ENCODE measurements at places on chromosomes 2 and 18.

- no peak for DNase-seq
These were observed 319.1 kb downstream of the AGPS start for GRCh38 chr2:177711483-177712265.

GRCh38 chr2:174694920-174695319 is 69.4 kb downstream of the CHRNA1 start:
- no peak for DNase-seq

- DNase-seq: no peak
These were observed 211.8 kb downstream of the SLC8A1 start for GRCh38 chr2:40240070-40240469.

DNA sequence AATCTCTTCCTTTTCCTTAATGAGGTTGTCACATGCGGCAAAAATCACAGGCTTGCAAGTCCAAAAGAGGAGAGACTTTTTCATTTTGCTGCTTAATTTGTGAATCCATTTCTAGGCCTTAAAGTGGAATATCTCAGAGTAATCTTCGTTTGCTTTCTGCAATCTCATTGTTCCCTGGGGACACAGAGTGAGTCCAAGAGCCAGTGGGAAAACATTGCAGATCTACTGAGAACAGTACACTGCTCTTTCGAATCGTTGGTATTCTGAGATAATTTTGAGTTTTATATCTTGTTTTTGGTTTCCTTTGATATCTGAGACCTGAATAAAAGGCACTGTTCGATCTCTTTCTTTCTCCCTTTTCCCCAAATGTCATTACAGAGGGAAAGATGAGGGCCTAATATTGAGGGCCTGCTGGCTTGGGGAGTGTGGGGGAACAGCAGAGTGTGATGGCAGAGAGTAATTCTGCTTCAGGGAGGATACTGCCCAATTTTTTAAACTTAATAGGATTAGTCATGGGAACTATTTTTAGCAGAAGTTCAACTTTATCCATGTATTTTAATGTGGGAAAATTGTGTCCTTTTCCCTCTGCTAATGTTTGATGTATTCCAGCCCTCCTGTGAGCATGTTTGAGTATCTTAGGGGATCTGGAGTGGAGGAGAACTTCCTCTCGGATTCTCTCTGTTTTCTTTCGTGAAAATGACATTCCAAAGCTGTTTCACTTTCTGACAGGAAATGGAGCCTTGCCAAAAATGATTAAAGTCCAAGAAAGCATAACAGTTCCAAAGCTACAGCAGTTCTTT is 418.2 kb upstream of the ZEB2 start:
- no peak for DNase-seq

DNA sequence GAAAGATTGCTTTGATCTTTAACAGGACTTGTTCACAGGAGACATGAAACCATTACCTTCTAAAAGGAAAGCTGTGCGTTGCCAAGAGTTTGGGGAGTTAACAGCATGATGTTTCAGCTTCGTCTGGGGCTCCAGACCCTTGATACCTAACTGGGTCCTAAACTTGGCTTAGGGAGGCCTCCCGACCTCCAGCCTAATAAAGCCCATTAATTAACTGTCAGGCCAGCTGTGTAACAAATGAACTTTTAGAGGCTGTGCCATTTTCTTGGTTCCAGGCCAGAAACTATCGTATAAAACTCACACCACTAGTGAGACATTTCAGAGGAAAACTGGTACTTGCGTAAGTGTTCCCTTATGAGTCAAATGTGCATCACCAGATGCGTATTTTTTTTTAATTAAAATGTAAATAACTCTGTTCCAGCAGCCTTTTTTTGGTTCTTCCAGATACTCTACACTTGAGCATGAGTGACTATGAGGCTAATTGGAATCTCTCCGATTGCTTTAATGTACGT is 236.5 kb downstream of the BCL2 start:
- no peak for DNase-seq

DNA sequence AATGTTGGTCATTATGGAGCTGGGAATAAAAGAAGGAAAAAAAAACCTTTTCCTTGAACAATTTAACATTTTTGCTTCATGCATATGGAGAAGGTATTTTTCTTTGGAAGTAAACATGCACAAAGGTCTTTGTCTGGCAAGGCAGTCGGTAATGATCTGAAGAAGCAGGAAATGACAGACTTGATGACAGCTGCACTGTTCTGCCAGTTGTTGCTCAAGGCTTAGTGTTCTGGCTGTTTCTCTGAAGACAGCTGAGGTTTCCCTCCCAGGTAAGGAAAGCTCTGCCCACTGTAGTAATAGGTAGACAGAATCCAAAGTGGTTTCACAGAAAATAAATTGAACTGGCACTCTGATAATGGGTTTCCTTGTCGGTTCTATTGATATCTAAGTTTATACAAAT is 308.4 kb upstream of the GCFC2 start:
- no peak for DNase-seq

DNA sequence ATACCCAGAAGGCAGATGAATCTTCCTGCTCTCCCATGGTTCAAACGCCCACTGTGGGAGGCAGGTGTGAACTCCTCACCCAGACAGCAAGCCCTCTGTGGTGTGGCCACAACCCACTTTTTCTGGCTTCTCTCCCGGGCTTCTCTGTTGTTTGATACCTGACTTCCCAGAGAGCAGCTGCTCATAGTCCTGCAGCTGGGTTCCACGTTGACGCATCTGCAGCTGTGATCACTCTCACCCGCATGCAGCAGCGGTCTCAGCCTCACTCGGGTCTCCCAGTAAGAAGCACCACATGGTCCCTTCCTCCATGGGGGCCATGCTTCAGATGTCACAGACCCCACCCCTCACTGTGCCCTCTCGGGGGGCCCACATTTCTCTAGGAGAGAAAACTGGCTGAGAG is 3.5 kb downstream of the ASPRV1 start:
- no peak for DNase-seq

DNA sequence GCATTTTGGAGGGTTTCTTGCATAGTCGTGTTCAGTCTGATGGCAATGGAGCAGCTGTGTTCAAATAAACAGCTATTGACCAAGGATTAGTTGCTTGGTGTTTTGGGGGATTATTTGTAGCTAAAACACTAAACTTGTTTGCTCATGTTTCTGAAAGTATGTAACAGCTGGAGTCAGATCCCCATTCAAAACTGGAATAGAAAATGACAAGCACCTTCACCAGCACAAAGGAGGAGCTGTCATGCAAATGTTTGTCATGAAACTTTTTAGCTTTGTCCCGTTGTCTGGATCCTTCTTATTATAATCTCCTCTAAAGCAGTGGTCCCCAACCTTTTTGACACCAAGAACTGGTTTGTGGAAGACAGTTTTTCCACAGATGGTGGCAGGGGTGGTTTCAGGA is 96.9 kb upstream of the ZNF236 start:
- no peak for DNase-seq

DNA sequence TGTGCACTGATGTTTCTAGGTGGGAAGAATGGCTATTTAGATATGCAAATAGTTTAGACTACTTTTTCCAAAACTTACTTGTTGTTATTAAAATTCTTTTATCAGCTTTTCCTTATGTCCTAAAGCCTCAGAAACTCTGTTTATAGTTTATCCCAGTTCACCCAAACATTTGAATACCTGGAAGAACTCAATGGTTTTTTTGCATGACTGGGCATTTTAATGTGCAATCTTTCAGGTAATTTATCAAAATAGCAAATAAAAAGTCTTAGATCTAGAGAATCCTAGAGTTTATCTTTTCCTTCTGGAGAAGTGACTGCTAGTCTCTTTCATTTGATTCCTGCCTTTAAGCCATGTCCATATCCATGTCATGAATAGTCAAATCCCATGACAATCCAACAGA is 9.6 kb upstream of the ADAM23 start:
- DNase-seq: no peak

- DNase-seq: no peak
These were observed 12.4 kb downstream of the HS6ST1 start for GRCh38 chr2:128306081-128306930.

- DNase-seq: no peak
These were observed 83.6 kb downstream of the ASXL2 start for GRCh38 chr2:25794544-25795276.

DNA sequence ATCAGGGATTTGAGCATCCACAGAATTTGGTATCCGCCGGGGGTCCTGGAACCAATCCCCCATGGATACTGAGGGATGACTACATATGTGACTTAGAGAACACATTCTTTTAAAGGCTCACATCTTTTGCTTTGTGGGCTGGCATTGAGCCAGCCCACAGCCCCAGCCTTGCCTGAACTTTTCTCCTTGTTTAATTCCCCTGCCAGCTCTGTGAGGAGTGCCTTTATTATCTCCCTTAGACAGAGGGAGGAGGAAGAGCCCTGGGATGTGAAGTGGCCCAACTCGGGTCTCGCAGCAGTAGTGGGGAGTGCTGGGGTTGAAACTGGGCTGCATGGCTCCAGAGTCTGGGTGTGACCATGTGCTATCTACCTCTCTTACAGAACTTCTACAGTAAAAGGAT is 7.6 kb downstream of the TTC39C start:
- no peak for DNase-seq

GRCh38 chr2:151904807-151905206 is 76.6 kb upstream of the ARL5A start:
- DNase-seq: no peak

- no peak for DNase-seq
These were observed 637.8 kb upstream of the CHAC2 start for GRCh38 chr2:53129851-53130250.

GRCh38 chr2:5140347-5140746 is 551.8 kb upstream of the SOX11 start:
- DNase-seq: no peak

DNA sequence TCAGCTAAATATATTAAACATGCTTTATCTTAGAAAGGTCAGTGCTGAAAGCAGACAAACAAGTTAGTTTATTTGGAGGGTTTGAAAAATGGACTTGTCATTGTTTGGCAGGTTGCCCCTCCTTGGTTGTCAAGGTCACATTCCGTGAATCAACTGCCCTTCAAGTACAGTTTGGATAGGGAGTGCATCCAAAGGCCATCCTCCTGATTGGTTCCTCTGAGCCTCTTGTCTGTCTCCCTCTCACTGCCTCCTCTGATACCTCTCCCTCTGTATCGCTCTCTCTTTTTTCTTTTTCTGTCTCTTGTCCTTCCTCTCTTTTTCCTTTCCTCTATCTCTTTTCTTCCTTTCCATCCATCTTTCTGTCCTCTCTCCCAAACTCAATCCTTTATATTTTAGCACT is 5.4 kb downstream of the ITGAV start:
- DNase-seq: no peak

DNA sequence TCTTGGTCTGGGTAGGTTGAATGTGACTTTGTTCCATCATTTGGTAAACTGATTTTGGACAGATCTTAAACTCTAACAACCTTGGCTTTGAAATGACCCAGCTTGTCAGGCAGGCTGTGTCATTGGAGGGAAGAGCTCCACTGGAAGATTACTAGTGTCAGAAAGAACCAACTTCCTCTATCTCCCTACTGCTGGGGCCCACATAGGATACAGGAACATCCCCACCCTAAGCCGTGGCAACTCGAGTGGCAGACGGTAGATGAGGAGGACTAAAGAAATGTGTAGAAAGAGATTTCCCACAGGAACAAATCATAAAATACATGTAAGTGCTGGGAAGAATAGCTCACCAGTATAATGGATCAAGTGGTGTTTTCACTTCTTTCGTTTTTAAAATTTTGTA is 4.3 kb upstream of the G6PC2 start:
- DNase-seq: no peak

- DNase-seq: no peak
These were observed 1212.4 kb downstream of the LRP1B start for GRCh38 chr2:140918426-140918825.

DNA sequence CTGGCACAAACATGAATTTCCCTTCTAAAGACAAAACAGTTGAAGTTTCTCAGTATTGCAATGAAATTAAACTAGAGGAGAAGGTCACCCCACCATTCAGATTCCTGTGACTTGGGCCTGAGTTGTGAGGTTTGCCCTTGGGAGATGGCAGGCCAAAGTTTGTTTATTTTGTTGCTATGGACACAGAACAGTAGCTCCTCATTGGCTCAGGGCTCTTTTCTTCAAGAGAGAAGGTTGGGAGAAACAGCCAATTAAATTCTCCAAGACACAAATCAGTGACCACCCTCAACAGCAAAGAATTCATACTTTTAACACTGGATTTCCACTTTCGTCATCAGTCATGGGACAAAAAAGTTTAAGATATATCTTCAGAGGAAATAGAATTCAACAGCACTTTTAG is at the start of gene FLACC1:
Gene FLACC1, minus strand, starts transcription at position 125 of the 400 bp plus-strand sequence. CDS start 5,941 bp downstream, outside the sequence.
- no peak for DNase-seq

DNA sequence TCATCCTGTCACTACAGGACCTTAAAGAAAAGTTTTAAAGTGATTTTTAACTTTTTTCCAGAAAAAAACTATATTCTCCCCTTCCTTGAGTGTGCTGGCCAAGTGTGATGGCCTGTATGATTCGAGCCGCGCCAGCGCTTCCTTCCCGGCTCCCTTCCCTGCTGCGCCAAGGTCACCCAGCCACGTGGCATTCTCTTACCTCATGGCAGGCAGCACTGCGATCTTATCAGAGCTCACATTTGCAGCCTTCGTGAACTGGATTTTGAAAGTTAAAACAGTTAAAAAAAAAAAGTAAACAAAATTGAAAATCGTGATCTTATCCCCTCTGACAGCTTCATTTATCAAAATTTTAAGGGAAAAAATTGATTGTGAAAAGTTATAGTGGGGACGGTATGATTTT is 279.8 kb downstream of the PTGR3 start:
- no peak for DNase-seq

GRCh38 chr2:219405958-219406860 is 12.0 kb upstream of the DES start:
- DNase-seq: no peak

- no peak for DNase-seq
These were observed 28.2 kb downstream of the SERTAD2 start for GRCh38 chr2:64625299-64626145.

- no peak for DNase-seq
These were observed 158.6 kb upstream of the HS6ST1 start for GRCh38 chr2:128477026-128477820.

DNA sequence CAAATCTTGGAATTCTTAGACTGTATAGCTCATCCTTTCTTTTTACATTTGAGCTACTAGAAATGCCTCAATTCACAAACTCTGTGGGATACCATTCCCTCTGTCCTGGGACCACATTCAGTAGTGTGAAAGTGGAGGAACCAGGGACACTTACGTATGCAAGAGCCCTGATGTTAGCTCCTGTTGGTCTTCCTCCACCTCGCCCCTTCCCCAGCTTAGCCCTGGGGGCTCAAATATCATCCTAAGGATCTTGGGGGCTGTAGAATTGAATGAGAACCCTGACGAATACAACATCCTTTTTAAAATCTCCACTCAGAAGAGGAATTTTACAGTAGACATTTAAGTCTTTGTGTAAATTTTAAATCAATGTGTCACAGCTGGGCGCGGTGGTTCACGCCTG is 65.2 kb upstream of the RAPH1 start:
- DNase-seq: no peak

- DNase-seq: no peak
These were observed 23.0 kb downstream of the ERMN start for GRCh38 chr2:157302492-157303099.

DNA sequence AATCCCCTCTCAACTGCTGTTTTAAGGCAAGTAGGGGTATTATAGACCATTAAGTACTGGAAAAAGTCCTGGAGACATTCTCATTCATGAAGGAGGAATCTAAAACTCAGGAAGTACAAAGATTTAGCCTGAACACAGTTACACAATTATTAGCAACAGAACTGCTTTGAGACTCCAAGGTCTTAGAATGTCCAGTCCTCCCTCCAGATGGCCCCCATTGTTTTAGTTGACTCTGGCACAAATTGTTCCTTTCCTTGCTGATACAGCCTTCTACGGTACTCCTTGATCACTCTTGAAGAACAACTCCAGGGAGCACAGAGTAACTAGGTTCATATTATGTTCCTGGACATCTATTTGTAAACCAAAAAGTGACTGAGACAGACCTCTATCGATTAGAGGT is 210.1 kb upstream of the RND3 start:
- no peak for DNase-seq

Data from stimulated activated CD8-positive, alpha-beta memory T cell treated with anti-CD3 and anti-CD28 coated beads, Interleukin-4, amount 100 ng/mL, for 1 hour (primary cell).